ENCODE measurements at places on chromosomes 7 and 10.

GRCh38 chr10:66625709-66626590 lies 299.9 kb upstream of the LRRTM3 start:
- no peak for DNase-seq

DNA sequence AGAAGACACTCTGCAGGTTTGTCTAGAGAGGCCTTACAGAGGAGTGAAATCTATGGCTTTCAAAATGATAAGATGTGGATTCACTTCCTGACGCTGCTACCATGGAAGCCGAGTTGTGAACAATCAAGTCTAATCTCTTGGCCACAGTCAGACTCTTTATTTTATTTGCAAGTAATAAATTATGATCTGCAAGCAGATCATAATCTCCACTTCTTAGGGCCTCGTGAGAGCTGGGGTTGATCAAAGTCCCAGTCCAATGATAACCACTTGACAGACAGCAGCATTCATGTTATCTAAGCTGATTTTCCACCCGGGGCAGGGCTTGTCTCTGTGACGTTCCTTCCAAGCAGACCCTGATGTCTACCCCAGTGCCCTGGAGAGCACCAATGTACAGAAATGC lies 776.4 kb upstream of the AUTS2 start:
- no peak for DNase-seq

DNA sequence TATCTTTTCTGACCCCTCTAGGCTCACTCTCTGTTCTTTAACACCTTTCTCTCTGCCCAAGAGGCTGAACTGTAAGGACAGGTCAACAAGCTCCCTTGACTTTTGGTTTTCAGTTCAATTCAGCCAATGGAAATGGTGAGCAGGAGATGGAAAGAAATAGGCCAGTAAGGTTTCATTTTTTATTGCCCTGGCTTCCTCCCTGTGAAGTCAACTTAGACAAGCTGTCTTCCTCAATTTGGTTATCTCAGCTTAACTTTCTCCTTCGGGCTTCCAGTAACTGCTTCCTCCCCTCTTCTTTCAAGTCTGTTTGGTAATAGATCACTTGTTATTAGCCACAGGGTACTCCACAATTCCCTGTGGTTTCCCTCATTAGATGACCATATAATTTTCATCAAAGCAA lies 19.7 kb downstream of the LIPK start:
- no peak for DNase-seq

- peak; percentile 76 for DNase-seq
Measured at GRCh38 chr7:55415173-55415778, 50.1 kb downstream of the LANCL2 start.

DNA sequence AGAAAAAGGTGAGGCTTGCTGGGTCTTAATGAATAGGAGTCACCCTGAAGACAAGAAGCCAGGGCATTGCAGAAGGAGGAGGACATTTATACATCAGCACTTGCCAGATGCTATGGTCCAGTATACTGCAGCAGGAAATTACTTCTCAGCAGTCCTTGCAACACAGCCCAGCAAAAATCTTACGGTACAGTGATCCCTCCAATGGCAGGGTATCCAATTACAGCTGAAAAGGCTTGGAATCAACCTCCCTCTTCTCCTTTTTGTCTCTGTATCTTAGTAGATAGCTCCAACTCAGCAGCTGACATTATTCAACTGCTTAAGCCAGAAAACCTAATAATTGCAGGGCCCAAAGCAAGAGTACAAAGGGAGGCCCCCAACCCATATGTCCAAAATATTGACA lies 128.3 kb upstream of the COBL start:
- no peak for DNase-seq

Measured in activated CD8-positive, alpha-beta memory T cell treated with anti-CD3 and anti-CD28 coated beads for 1 hour (primary cell).